ENCODE measurements at places on chromosomes 3 and 15. TPM values are rescaled to one million over a fixed set of nuclear protein-coding genes. Genes with fewer than 3 reads are reported as not detected.

- no peak for DNase-seq
Observed at GRCh38 chr3:187295316-187296034, 3.9 kb upstream of the MASP1 start.

- peak; percentile 85 for DNase-seq
Observed at GRCh38 chr3:4994823-4995499, 15.7 kb downstream of the BHLHE40 start.

DNA sequence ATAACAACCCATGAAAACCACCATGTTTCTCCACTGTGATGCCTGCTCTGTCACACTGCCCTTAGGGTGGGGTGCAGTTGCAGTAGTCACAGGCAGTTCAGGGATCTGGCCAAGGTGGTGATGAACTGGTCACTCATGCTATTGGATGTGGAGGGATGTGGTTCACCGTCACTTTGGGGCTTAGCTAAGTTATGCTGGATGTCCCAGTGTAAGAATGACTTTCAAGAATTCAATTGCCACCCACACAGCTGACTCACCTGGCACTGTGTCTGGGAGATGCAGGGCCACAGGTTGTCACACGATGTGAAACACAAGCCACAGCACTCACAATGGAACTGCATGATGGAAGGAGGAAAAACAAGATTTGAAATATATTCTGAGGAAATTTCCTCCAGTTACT is 146.1 kb upstream of the CTNNB1 start:
- DNase-seq, result no peak

HCLS1 gene
- total RNA-seq, result 24.2 TPM

BSN gene
- 0.27 TPM for total RNA-seq

Data from left cardiac atrium (tissue), 4 donors.